ENCODE measurements at places on chromosomes 12 and 14.

DNA sequence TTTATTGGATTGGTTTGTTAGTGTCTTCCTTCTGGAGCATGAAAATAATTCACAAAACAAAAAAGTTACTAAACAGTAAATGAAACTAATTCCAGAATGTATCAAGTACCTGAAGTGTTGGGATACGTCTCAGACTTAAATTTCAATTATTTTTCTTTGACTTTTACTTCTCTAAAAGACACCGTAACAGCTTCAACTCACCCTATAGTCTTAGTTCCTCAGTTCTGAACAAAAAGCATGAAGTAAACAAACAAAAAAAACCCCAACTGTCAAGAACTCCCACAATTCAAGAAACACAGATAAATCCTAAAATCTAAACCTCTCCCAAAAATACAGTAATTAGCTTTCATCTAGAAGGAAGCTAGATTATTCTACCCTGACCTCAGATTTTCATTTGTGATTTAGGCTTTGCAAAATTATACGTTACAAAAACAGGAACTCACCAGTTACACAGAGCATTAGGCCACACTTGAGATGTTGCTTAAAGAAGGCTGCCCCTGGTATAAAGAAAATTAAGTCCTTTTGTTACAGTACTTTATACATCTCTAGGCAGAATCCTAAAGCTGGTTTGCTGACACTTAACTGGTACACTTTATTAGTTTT lies 10.2 kb downstream of the HEATR5A start:
- no peak for DNase-seq

DNA sequence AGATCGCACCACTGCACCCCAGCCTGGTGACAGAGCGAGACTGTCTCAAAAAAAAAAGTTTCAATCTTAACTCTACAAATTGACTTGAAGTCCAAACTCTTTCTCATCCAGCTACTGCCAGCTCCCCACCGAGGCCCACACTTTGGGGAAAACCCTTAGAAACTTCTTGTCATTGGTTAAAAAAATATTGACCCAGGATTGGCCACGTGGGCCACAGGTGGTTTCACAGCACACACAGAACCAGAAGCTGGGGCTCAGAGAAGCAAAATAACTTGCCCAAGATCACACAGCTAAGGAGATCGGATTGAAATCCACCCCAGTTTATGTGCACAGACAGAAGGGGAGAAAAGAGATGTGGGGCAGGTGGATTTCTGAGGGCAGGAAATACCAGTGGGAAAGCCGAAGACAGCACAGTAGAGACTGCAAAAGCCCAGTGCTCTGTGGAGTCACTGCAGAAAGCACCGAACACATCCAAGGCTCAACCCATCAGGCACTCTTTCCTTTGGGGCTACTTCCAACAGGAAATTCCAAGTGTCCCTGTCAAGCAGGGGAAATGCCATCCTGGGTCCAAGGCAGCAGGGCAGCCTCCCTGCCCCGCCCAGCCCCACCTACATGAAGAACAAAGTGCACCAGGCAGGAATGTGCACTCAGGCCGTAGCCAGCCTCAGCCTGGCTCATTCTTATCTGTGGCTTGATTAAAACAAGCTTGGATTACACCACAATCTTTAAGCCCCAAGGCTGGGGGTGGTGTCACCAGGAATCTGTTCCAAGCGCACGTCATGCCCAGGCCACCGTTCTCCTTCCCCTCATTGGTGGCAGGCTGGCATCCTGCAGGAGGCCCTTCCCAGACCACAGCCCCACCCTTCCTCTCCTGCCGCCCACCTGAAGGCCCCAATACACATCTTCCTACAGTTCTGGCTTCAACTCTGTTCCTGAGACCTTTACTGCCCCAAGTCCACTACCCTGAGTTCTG lies 72.5 kb downstream of the ITPK1 start:
- no peak for DNase-seq

GRCh38 chr14:94193776-94194175 lies 19.7 kb downstream of the PPP4R4 start:
- DNase-seq, result no peak

- DNase-seq, result no peak
These were observed 9.2 kb upstream of the ADCK1 start for GRCh38 chr14:77790566-77791224.

- peak; percentile 13 for DNase-seq
These were observed 75.3 kb upstream of the FAR2 start for GRCh38 chr12:29073631-29074239.

DNA sequence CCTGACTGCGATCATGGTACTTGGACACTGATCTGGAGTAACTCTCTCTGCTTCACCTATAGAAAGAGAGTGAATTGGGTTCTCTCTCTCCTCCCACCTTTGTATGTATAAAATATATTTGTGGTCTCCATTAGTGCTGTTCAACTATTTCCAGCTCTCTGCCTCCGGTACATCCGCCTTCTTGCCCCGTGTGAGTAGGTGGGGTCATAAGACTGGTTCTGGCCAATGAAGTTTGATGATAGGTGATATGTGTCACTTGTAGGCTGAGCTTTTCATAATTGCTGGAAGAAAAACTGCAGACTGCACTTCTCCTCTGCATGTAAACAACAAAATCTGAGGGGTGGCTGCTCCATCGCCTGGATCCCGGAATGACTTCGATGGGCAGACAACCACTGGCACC lies 210.4 kb downstream of the EXOC5 start:
- DNase-seq, result no peak

DNA sequence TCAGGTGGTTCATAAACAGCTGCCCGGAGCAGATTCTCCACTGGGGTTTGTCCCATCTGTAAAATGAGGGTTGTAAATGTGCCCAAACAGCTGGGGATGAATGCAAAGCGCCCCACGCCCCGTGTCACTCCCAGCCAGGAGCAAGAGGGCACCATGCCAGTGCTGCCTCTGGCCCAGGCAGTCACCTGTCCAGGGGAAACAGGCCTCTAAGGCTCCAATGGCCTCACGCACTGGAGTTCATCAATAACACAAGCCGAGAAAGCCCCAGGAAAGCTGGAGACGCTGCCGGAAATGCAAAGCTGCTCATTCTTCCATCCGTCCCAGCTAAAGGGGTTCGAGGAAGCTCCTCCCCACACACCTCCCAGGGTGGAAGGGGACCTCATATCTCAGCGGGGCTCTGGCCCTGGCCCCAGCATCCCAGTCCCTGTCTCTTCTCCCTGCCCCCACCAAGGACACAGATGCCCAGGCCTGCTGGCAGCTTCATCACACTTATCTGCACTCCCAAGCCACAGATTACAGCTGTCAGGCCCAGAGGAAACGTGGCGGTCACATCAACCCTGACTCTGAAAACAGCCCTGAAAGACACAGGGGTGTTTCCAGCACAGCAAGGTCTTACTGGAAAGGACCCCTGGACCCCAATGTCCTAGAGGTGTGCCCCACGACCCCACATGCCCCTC lies 21.5 kb downstream of the SCARB1 start:
- no peak for DNase-seq

GRCh38 chr12:3376779-3377455 lies 114.1 kb upstream of the PRMT8 start:
- DNase-seq, result no peak

DNA sequence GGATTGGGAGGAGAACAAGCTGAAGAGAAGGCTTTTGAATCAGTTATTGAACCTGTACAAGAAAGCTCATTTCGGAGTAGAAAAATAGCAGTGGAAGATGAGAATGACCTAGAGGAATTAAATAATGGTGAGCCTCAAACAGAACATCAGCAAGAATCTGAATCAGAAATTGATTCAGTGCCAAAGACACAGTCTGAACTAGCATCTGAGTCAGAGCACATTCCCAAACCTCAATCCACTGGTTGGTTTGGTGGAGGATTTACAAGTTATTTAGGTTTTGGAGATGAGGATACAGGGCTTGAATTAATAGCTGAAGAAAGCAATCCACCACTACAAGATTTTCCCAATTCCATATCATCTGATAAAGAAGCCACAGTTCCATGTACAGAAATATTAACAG lies 13.5 kb downstream of the MIA2 start:
- no peak for DNase-seq

DNA sequence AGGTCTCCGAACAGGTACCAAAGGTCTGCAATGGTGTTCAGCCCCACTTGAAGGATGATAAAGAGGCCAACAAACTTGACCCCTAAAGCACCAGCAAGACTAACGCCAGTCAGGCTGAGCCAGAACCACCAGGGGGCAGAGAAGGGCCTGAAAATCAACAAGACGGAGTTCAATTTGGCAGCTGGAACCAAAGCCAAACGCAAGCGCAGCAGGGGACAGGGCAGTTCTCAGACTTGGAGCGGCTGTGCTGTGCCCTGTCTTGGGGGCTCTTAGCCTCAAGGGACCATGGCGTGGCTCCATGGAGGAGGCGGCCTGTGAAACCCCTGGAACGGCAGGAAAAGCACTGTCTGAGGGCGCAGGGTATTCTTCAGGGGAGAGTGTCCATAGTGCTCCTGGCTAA lies 19.6 kb downstream of the POMT2 start:
- peak; percentile 60 for DNase-seq

- no peak for DNase-seq
These were observed 13.6 kb upstream of the GSG1 start for GRCh38 chr12:13117029-13117428.

GRCh38 chr12:47878918-47879481 lies 25.8 kb downstream of the VDR start:
- DNase-seq, result no peak

- DNase-seq, result no peak
These were observed 874.5 kb downstream of the FLRT2 start for GRCh38 chr14:86404425-86404824.

- DNase-seq, result no peak
These were observed 113.1 kb downstream of the CCDC60 start for GRCh38 chr12:119447618-119448017.

DNA sequence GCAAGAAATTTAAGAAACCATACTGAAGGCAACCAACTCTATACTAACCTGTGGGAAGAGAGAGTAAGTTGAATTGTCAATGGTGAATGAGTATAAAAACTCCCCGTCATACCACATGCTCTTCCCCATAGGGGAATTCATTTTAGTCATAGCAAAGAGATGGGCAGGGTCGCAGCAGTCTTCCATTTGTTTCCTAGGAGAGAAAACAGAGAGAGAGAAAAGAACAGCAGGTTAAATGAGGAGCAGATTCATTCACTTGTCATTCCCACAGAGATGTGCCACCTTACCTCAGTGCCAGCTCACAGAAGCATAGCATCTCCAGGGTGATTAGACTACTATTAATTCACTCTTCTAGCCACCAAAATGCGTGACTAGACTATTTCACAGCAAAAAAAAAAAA lies 47.4 kb downstream of the ST8SIA1 start:
- DNase-seq, result no peak

GRCh38 chr14:59190372-59190771 lies 1.9 kb downstream of the DAAM1 start:
- DNase-seq, result no peak

- DNase-seq, result no peak
These were observed 46.4 kb downstream of the TPCN1 start for GRCh38 chr12:113267621-113268020.
